ENCODE measurements at places on chromosomes 4 and X.

GRCh38 chr4:38109896-38110295 lies 149.7 kb downstream of the PTTG2 start:
- DNase-seq = no peak

- DNase-seq = no peak
Measured at GRCh38 chr4:105666693-105667092, 41.8 kb downstream of the INTS12 start.

DNA sequence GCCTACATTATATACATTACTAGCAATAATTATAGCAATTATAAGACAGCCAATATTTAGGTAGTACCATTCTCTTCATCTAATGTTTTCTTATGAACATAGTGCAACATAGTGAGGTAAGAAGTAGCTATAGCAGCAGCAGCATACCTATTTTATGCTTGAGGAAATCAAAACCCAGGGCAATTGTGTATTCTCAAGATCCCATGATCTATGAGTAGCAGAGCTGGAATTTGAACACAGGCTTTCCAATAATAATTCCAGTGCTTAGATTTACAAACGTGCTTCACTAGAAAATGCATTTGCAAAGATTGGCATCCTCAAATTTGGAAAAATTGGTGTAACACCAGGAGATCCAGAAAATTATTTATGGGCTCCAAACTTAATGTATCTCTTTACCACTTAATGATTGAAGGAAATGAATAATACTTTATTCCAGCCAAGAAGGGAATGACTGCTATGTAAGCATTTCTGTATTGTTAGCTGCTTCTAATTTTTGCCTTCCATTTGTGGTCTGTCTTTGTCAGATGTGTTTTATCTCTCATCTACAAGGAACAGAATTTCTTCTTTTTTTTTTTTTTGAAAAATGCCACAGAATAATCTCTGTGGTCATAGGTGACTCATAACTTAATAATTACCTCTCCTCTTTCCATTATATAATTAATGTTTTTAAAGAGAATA lies 451.1 kb downstream of the ARAP2 start:
- DNase-seq = no peak

DNA sequence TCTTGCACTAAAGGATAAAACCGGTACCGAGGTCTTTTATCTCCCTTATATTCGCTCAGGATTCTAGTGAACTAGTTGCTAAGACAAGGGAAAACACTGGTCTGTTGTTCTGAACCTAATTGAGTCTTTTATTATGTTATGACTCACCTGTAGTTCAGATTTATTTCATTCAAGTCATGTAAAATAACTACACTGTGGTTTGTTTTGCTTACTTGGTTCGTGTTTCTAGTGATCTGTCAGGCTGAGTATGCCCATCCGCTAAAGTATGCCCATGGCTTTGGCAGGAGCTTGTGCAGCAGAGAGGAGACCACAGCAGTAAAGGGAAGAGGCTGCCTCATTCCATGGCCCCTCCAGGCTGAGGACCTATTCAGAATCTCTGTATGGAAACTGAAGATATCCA lies 126.1 kb downstream of the AFF1 start:
- no peak for DNase-seq

DNA sequence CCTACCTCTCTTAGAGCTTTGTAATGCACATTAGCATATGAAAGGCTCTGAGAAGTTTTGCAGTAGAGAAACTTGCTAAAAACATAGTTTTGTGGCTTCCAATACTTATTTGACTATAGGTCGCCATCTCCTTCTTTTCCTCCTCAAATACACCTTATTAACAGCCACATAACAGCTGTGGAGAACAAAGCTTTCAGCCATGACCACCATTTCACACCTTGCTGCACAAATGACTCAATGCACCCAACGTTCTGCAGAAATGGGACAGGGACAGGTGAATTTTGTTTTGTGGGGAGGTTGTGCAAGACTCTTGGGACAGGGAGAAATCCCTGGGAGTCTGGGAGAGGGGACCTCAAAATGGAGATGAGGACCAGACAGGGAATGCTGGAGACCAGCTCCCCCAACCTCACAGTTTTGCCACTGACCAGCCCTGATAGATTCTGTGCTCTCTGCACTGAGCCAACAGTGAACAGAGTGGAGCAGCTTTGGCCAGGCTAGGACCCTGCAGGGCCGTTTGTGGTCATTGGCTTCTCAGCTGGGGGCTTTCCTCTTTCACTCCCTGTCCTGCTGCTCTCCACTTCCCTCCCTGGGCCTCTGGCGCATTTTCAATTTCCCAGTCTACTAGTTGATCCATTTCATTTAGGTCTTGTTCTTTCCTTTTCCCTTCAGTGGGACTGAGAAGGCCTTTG lies 16.6 kb downstream of the FRMPD3 start:
- no peak for DNase-seq

GRCh38 chrX:40205471-40205870 lies 107.7 kb upstream of the BCOR start:
- DNase-seq = no peak

- DNase-seq = no peak
Measured at GRCh38 chr4:94961420-94961819, 203.7 kb downstream of the BMPR1B start.

DNA sequence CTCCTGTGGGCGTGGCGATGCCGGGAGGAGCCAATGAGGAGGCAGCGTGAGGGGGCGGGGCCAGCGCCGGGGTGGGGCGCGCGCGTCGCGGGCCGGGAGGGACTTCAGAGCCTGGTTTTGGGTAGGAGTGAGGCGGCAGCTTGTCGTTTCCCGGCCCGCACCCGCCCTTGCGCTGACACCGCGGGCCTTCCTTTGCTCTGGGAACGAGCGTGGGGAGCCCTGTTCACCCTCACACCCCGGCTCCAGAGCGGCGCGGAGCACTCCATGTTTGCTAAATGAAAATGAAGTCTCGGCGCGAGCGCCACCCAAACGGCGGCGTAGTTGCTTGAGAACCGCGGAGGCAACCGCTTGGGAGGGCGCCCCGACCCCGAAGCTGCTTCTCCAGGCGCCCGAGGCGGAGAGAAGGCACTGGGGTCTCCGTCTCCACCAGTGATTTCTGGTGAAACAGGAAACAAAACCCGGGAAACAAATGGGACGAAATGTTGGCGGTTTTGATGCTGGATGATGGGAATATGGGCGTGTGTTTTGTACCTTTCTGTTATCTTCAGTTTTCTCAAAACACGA lies 497 bp upstream of the GRPEL1 start:
- DNase-seq = no peak

- no peak for DNase-seq
Measured at GRCh38 chr4:72679666-72680065, 110.6 kb upstream of the ADAMTS3 start.

DNA sequence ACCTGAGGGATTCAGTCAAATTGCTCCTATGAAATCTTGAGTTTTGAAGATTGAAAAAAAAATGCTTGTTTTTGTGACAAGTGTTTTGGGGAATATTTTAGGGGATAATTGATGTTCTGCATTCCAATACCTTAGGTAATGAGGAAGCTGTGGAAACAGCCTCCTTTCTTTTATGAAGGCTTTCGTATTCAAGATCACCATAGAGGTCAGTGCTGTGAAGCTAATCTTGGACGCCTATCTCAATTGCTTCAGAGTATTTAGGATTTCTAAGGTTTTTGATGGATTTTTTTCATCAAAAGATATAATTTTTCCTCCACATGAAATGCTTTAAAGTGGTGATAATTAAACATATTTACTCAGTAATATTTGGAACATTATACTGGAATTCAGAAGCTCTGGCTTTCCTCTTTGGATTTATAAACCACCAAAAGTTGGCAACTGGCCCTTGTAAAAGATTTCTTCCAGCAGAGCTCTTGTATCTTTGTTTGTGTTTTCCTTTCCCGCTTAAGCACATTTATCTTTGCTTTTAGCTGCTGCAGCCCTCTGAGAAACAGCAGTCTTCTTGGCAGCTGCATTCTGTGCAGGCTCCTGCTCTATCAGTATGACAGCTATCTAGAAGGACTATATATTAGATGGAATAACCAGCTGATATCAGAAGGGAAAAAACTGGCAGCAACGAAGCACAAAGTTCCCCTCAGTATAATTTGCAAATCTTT lies 63.7 kb downstream of the HMGB2 start:
- DNase-seq = no peak

- DNase-seq = no peak
Measured at GRCh38 chr4:170259631-170260153, 169.9 kb upstream of the AADAT start.

DNA sequence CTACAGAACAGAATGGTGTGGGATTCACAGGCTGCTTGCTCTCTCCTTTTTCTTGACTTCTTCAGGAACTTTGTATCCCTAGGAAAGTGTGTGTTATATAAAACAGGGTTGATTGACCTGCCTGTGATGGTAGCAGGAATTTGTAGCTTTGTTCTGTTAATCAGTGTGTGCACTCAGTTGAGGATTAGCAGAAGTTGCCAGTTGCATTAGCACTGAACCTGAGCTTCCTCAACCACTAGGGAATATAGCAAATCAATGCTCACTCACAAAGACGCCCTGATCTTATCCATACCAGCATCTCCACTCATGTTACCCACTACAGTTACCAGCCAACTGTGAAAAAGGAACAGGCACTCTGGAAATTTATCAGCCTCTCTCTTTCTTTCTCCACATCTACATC lies 319.1 kb upstream of the EMCN start:
- no peak for DNase-seq

DNA sequence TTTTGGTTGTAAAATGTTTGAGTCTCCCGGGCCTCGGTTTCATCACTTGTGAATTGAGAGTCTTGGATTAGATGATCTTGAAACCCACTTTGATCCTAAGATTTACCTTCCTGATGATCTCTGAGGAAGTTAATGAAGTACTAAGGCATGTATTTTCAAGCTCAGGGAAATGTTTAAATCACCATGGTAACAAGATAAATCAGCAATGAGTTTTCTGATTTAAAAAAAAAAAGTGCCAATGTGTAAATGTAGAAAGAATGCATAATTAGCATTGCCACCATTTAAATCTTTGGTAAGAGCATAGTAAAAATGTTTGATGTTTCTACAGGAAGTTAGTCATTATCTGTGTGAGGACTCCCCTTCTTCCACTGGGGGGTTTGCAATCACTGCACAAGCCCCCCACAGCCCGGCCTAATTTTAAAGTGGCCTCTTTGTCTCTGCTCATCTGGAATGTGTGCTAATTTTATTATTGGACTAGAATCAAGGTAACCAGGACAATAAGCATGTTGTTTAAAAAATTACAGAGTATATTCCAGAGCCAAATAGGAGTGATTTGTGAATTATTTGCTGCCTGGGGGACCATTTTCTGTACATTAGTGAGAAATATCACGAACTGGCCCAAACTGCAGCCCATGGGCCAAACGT lies 93.6 kb downstream of the SLC34A2 start:
- DNase-seq = no peak

- DNase-seq = no peak
Measured at GRCh38 chrX:120290107-120290506, 21.2 kb downstream of the TMEM255A start.

- DNase-seq = no peak
Measured at GRCh38 chrX:33109858-33110257, 101.5 kb downstream of the DMD start.

- DNase-seq = no peak
Measured at GRCh38 chr4:162015090-162015489, 148.7 kb downstream of the FSTL5 start.

DNA sequence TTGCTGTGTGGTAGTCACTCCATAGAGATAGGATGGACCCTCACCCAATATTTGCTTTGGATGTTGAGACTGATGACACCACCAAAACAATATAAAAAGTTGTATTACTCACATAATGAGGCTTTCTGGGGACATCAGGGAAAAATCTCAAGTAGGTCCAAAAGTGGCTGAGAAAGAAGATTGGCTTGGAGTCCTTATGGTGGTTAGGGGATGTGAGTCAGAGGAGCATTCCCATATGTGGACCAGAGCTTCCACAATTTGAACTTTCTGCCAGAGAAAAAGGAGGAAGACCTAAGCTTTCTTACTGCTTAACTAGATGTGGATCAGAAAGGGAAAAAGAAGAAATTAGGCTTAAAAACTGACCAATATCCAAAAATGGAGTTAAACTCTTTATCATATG lies 460.5 kb downstream of the SH3BGRL start:
- DNase-seq = no peak

DNA sequence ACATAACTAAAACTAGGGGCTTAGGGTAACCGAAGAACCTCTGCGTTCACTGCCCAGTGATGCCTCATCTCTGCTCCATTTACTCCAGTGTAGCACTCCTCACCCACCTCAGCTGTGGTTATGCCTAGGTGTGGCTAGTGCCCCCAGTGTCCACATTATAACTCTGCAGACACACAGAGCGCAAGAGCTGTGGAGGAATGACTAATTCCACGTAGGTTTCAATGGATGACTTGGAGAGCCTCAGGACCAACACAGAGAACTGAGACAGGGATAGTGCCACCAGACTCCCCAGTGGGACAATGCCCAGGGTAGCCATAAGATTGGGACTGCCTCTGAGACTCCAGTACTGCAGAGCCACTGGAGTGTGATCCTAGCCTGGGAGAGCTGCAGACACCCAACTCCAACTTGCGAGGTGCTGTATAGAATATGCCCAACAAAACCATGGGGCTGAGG lies 542.4 kb upstream of the DIPK2B start:
- no peak for DNase-seq

GRCh38 chrX:132565273-132565672 lies 76.4 kb upstream of the MBNL3 start:
- no peak for DNase-seq

DNA sequence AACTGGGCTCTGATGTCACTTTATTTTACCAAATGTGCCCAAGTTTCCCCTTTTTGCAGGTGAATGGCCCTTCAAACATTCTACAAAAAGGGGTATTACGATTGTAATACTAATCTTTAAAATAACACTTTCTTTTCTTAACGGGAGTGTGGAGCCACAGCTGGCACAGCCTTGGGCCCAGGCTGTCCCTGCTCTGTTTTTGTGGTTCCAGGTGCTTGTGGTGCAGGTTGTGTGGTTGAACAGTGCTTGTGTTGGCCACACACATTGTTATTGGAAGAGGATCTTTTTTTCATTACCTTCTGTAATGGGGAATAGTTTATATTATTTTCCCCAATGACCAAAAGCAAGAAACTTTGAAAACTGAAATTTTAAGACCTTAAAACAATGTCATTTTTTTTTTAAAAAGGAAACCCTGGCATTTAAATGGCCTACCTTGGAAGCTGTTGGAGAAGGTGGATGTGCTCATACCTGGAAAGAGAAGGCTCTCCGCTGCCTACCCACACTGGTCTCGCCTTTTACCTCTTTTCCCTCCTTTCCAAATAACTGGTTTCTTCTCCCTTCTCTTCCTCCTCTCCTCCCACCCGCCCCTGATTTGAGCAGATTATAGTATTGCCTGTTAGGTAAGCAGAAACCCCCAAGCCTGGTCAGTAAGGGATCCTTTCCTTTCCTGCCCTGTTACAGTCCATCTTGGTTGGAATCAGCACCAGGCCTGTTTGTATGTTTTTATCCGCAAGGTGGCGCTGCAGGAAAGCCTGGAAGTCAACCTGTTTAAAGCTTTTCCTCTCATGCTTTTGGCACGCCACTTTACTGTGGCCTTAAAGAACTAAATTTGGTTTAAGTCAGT lies 28.6 kb downstream of the HADH start:
- DNase-seq = peak; percentile 82

DNA sequence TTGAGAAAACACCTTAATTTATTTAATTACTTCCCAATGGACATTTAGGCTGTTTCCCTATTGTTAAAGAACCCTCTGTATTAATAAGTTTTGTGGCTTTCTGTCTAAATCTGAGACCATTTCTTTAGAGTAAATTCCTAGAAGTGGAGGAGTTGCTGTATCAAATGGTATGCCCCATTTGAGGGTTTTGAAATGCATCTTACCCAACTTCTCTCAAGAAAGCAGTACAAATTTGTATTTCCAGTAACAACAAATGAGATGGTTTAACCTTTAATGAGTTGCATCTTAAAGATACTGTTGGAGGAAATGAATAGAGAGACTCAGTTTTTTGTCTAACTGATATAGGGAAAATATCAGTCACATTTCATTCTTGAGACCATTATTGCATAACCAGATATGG lies 70.5 kb upstream of the CBLL2 start:
- no peak for DNase-seq
